Naive B cell (primary cell): ENCODE measurements at places on chromosomes 2 and 18.

DNA sequence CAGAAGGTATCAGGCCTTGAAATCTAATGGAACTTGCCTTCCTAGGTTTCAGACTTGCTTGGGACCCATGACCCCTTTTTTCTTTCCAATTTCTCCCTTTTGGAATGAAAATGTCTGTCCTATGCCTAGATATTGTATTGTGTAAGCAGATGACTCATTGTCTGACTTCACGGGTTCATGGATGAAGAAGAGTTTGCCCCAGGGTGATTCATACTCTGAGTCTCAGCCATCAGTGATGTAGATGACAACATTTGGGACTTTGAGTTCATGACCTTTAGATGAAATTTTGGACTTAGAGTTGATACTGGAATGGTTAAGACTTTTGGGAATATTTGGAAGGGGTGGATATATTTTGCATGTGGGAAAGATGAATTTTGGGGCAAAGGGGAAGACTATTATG, 11.2 kb upstream of the SCYGR5 start:
- no peak for DNase-seq

GRCh38 chr18:76801567-76802505, 20.5 kb upstream of the ZNF236 start:
- DNase-seq, result peak; percentile 46

- DNase-seq, result no peak
These were observed 32.8 kb downstream of the COBLL1 start for GRCh38 chr2:164808776-164809175.

GRCh38 chr2:164498836-164499235, 122.4 kb downstream of the GRB14 start:
- no peak for DNase-seq

DNA sequence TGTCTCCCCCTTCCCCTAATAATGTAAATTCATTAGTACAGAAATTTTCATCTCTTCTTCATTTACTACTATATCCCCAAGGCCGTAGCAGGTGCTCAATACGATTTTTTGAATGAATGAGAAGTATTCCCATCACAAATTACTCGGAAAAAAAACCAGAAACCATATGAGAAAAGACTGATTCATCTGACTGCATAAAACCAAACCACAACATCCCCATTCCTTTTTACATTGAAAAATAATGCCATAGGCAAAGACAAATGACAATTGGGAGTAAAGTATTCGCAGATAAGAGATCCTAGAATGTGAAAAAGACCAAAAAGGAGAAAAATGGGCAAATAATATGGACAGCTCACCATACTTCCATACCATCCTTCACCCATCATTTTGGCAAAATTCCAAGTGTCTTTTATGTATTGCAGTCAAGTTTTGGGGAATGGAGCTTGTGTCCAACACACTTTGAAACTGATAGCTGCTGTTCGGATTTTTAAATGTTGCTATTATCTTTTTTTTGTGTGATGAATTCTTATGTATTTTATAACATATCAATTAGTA, 1.5 kb downstream of the ZC3H8 start:
- no peak for DNase-seq

DNA sequence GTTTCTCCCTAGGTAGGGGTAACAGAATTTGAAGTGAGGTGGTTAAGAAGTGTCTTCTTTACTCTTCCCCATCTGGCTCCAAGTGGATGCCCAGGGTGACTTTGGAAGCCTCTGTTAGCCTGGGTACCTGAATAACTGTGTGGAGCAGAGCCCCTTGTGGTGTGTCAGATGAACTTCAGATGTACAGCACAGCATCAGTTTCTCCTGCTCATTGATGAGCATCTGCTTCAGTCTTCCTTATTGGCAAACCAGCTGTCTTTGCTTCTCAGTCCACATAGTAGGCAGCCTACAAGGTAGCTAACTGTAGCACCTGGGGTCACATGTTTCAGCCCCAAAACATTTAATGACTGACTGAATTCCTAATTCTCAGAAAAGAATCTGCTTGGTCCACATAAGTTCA, 56.2 kb upstream of the ATP8B1 start:
- no peak for DNase-seq

DNA sequence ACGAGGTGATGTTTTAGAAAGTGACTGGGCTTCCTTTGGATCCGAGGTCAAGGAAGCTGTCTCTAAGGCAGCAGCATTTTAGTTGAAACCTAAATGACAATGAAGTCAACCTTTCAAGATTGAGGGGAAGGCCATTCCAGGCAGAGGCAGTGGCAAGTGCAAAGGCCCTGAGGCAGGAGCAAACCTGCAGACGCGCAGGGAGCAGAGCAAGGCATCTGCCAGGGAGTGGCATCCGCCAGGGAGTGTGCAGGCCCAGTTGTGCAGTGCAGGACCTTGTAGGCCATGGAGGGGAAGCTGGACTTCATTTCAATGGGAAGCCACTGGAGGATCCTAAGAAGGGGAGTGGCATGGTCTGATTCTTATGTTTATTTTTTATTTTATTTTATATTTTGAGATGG, 154.7 kb upstream of the SIX3 start:
- no peak for DNase-seq

- DNase-seq, result no peak
These were observed 12.0 kb downstream of the RUFY4 start for GRCh38 chr2:218081063-218081462.

GRCh38 chr18:44802508-44802907, 121.8 kb downstream of the SETBP1 start:
- no peak for DNase-seq

DNA sequence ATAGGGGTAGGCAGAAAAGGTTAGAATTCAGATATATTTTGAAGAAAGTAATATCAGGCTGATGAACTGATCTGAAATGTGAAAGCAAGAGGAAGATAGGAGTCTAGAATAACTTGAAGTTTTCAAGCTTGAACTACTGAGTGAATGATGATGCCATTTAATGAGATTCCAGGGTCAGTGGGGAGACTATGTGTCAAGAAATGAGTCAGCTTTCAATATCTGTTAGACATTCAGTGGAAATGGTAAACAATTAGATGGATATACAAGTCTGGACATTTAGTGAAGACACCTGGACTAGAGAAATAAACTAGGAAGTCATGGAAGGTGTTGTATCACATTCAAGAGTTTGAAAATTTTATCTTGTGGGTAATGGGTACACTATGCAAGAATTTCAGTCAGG, 326.9 kb downstream of the FSIP2 start:
- DNase-seq, result no peak

- no peak for DNase-seq
These were observed 72.4 kb downstream of the CERS6 start for GRCh38 chr2:168528469-168528868.
